ENCODE measurements at places on chromosomes 4 and X.

DNA sequence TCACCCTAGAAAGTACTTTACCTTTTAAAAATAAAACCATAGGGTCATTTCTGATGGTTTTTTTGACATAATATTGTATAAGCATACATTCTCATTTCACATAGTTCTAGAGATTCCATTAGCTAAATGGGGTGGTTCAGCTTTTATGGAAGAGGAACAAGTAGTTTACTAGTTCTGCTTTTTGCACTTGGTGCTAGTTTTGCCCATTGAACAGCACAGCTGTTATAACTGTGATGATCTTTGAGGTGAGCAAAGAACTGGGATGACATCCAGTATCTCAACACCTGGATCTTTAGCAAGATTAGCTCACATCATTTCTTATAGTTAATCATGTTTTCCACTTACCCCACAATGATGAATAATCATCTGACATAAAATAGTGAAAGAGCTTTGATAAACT lies 40.9 kb downstream of the MOB1B start:
- no peak for DNase-seq

GRCh38 chrX:16687514-16687913 lies 25.0 kb downstream of the CTPS2 start:
- DNase-seq, result no peak

GRCh38 chr4:185115827-185116232 lies 27.2 kb upstream of the SLC25A4 start:
- peak; percentile 90 for DNase-seq

- DNase-seq, result peak; percentile 33
Observed at GRCh38 chrX:24925430-24925829, 90.3 kb downstream of the ARX start.

- peak; percentile 10 for DNase-seq
Observed at GRCh38 chr4:79682801-79683530, 274.9 kb upstream of the GK2 start.

DNA sequence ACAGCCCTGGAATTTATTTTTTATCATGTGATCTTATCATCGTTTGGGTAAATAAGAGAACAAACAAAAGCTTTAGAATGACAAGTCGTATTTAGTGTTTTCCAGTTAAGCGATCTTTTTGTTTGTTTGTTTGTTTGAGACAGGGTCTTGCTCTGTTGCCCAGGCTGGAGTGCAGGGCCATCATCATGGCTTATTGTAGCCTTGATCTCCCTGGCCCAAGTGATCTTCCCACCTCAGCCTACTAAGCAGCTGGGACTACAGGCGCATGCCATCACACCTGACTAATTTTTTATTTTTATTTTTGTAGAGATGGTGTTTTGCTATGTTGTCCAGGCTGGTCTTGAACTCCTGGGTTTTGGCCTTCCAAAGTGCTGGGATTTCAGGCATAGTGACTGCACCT lies 57.1 kb upstream of the PDLIM3 start:
- DNase-seq, result no peak

DNA sequence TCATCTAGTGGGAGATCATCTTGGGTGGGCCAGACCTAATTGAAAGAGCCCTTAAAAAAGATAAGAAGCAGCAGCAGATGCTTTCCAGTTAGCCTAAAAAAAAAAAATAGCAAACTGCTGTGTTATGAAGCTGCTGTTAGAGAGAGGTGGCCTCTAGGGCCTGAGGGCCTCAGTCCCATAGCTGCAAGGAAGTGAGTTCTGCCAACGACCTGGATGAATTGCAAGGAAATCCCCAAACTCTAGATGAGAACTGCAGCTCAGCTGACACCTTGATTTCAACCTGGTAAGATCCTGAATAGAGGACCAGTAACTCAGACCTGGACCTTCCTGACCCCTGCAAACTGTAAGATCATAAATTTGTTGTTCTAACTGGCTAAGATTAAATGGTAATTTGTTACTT lies 275.2 kb downstream of the TENM3 start:
- DNase-seq, result no peak

GRCh38 chrX:130419263-130419662 lies 17.5 kb downstream of the RBMX2 start:
- no peak for DNase-seq

- DNase-seq, result no peak
Observed at GRCh38 chrX:119292445-119292844, 56.4 kb downstream of the PGRMC1 start.

- peak; percentile 57 for DNase-seq
Observed at GRCh38 chrX:48945517-48946348, 11.7 kb downstream of the OTUD5 start.

GRCh38 chr4:27947302-27947701 lies 1086.7 kb downstream of the STIM2 start:
- DNase-seq, result no peak

GRCh38 chr4:38365748-38366310 lies 298.2 kb upstream of the KLF3 start:
- no peak for DNase-seq

- DNase-seq, result no peak
Observed at GRCh38 chr4:76616526-76616925, 181.5 kb downstream of the SHROOM3 start.

DNA sequence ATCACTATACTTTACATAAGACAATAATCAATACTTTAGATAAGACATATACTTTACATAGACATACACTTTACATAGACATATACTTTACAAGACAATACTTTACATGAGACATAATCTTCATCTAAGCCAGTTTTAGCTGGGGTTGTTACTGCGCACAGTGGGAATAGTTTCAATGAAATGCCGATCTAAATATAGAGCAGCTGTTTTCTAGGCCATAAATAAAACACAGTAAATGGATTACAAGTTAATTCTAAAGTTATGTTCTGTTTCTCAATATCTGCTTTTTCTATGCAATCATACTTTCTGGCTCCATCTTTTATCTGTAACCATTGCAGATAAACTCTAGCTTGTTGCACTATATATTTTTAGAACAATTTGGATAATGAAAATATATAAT lies 1470.6 kb upstream of the PABPC4L start:
- no peak for DNase-seq

DNA sequence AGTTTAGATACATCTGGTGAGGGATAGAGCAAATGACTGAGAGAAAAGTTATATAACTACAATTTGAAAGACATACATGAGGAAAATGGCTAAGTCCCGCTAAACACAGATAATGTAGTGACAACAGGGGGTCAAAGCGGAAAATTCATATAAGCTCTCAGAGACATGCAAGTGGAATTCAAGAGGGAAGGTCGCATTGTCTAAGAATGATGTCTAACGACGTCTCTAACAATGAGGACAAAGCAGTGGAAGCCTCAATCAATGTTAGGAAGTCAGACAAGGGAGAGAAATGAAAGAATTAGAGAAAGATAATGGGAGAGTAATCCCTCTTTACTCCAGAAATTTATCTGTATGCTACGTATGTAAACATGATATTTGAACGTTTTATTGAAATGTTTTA lies 113.4 kb downstream of the ANTXR2 start:
- DNase-seq, result no peak

DNA sequence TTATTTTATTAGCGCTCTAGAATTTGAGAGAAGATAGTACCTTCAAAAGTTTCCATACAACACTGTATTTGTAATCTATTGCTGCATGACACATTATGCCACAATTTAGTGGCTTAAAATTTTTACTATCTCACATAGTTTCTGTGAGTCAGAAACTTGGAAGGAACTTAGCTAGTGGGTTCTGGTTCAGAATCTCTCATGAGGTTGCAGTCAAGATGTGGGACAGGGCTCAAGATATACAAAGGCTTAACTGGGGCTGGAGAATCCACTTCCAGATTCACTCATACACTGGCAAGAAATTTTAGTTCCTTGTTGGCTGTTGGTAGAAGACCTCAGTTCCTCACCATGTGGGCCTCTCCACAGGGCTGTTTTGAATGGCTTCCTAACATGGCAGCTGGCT lies 11.5 kb upstream of the C4orf54 start:
- peak; percentile 6 for DNase-seq

DNA sequence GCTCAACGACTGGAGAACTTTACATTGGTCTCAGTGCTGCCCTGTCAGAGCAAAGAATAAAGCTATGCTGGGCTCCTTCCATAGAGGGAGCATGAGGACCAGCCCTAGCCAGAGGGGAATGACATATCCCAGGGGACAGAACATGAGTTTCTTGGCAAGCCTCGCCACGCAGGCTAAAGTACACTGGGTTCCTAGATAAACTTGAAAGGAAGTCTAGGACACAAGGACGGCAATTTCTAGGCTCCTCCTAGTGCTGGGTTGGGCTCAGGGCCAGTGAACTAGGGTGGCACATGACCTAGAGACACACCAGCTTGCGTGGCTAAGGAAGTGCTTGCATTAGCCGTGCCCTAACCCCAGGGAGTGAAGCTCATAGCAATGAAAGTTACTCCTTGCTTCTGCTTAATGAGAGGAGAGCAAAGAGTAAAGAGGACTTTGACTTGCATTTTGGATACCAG lies 141.0 kb downstream of the MAB21L2 start:
- DNase-seq, result peak; percentile 7

- DNase-seq, result no peak
Observed at GRCh38 chr4:151917145-151917734, 156.4 kb upstream of the GATB start.

DNA sequence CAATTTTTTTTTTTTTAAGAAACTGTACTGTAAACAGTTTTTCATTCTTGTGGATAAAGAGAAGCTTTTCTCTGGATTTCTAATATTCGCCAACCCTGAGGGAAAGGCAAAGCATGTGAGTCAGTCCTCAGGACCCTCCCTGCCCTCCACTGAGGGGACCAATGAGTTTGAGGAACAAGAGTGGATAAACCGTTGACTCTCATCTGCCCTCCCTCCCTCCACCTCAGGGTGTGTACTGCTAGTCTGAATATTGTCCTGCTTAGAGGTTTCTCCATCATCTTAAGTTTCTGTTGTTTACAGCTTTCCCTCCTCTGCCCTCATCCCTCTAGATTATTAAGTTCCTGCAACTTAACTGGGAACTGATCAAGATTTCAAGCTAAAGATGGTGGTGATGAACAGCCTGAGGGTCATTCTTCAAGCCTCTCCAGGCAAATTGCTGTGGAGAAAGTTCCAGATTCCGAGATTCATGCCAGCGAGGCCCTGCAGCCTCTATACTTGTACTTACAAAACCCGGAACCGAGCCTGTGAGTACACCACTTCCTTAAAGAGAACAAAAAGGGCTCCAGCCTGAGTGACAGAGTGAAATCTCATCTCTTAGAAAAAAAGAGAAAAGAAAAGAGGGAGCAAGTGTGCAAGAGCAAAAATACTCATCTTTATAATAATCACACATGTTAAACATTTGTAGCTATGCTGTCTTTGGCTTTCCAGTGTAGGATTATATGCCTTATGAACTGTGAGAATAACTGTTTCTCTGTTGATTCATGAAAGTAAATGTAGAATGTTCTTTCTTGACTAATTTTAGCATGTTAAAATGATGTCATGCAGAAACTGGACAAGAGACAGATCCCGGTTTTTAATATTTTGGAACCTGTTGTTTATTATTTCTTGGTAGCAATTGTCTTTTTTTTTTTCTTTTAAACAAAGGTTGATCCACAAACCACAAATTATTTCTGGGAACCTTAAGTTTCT lies 11.9 kb downstream of the CA5B start:
- peak; percentile 41 for DNase-seq

- peak; percentile 28 for DNase-seq
Observed at GRCh38 chr4:173170182-173170778, 1.7 kb downstream of the GALNT7 start.

GRCh38 chr4:88264336-88264735 lies 20.0 kb downstream of the PPM1K start:
- no peak for DNase-seq

DNA sequence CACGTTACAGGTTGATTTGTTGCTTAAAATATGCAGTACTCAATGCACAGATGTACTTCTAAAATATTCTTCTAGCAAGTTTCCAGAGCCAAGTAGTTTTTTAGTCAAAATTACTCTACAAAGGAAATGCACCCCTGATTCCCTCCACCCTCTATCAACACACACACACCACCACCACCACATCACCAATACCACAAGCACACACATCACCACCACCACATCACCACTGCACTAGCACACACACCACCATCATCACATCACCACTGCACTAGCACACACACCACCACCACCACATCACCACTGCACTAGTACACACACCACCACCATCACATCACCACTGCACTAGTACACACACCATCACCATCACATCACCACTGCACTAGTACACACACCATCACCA lies 105.2 kb upstream of the FRG1 start:
- peak; percentile 15 for DNase-seq

GRCh38 chr4:113835005-113835404 lies 73.5 kb upstream of the CAMK2D start:
- peak; percentile 85 for DNase-seq

DNA sequence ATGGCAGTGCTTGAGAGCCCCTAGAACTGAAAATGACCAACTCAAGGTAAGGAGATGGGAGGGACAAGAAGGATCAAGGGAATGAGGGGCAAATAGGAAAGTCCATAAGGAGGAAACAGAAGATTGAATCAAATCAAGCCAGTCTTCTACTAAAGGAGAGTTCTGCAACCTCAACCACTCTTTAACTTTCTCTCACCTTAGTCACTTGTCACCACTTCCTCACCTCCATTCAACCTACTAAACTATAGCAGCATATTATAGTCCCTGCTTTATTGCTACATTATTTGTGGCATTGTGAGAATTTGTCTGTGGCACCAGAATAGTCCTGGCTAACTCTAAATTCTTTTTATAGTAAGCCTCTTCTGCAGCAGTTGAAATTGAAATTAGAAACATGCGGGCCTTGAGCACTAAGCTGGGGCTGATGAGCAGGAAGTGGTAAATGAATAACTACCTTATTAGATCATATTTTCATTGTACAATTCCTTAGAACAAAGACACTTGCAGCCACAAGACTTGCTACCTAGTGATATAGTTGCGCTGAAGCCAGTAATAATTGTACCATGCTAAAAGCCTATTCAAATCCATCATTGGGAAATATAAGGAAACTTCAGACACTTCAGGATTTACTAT lies 336.9 kb downstream of the ZNF674 start:
- DNase-seq, result peak; percentile 60

DNA sequence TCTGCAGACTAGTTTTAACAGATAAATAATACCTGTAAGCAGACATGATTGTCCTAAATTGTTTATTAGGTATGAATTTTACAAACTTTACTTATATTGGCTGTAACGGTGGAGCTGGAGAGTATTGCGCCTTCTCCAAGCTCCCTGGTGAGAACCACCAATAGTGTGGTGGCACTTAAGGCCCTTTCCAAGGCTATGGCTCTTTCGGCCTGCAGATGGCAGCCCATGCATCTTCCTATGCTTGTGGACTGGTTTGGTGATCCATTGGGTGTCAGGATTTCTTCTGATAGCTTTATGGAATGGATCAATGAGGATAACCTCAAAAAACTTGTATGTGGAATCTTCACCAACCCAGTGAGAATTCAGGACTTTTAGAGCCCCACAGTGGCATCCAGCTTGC lies 7.8 kb downstream of the LARP1B start:
- DNase-seq, result peak; percentile 70

- DNase-seq, result peak; percentile 41
Observed at GRCh38 chr4:3436798-3437581, 4.8 kb upstream of the HGFAC start.

Data from iris pigment epithelial cell (primary cell).